Activated T-helper 17 cell treated with anti-CD3 and anti-CD28 coated beads, Interleukin-2, amount 50 U/mL, for 72 hours (primary cell): ENCODE measurements at places on chromosomes 1 and 21.

GRCh38 chr1:48807554-48808260, 31.0 kb upstream of the BEND5 start:
- H3K27me3 ChIP-seq: peaks cover 23% of the 10 kb centered on the region
- no peaks in the 10 kb centered on the region for H3K36me3 ChIP-seq
- H3K4me3 ChIP-seq: no peak overlapping the region
- ATAC-seq: no peak

DNA sequence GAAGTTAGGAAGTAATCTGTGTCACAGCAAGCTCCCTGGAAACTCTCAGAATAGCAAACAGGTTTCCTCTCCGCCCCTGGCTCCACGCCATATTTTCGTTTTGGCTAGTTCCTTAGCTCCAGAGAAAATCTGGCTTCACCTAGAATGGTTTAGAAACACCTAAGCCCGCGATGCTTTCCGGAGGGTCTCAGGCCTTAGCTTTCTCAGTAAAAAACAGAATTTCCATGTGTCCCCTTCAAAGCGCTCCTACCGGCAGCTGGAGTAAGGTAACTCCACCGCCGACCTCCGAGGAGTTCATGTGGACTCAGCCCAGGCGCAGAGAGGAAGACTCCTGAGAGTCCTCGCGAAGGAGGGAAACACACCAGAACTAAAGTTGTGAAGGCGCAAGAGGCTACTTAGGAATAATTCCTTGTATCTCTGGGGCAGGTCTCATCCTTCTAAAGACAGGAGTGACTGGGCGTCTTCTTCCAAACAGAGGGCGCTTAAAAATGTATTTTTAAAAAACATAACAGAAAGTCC, 406 bp downstream of the KIAA0040 start:
- H3K4me3 ChIP-seq: peak overlapping the region; percentile 78
- peak; percentile 38 for ATAC-seq
- peaks cover 32% of the 10 kb centered on the region for H3K4me1 ChIP-seq
- peak overlapping the region; percentile 70 for H3K27ac ChIP-seq

- peak overlapping the region; percentile 55 for H3K4me3 ChIP-seq
- peaks cover 35% of the 10 kb centered on the region for H3K36me3 ChIP-seq
- H3K27me3 ChIP-seq: no peaks in the 10 kb centered on the region
- peak; percentile 96 for ATAC-seq
Measured at GRCh38 chr1:231554969-231555368, 26.5 kb downstream of the TSNAX start.

- peaks cover 25% of the 10 kb centered on the region for H3K4me1 ChIP-seq
- H3K27ac ChIP-seq: peak overlapping the region; percentile 78
- H3K4me3 ChIP-seq: no peak overlapping the region
- ATAC-seq: no peak
- H3K36me3 ChIP-seq: no peaks in the 10 kb centered on the region
Measured at GRCh38 chr1:209778102-209778501, 6.3 kb downstream of the C1orf74 start.

- H3K4me3 ChIP-seq: no peak overlapping the region
- no peaks in the 10 kb centered on the region for H3K27me3 ChIP-seq
- no peak overlapping the region for H3K27ac ChIP-seq
- H3K4me1 ChIP-seq: peaks cover 19% of the 10 kb centered on the region
- H3K36me3 ChIP-seq: no peaks in the 10 kb centered on the region
- no peak for ATAC-seq
Measured at GRCh38 chr1:234849832-234850231, 239.9 kb upstream of the IRF2BP2 start.

DNA sequence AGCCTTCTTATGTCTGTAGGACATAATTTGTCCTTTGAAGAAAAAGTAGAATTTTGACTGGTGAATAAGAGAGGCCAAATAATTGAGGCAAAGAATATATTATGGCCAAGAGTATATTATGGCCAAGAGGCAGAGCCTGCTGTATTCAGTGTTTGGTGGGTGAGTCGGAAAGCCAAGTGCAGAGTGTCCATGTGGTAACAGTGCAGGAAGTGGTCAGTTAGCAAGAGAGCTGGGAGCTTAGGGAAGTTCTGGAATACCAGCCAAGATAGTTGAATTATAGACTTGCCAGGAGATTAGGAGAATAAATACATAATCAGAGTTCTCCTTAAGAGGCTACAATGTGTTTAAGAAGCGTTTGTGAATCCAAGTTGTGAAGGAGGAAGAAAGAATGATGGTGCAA, 131.5 kb upstream of the LMO4 start:
- peaks cover 36% of the 10 kb centered on the region for H3K27me3 ChIP-seq
- no peak overlapping the region for H3K27ac ChIP-seq
- ATAC-seq: no peak
- no peak overlapping the region for H3K4me3 ChIP-seq

DNA sequence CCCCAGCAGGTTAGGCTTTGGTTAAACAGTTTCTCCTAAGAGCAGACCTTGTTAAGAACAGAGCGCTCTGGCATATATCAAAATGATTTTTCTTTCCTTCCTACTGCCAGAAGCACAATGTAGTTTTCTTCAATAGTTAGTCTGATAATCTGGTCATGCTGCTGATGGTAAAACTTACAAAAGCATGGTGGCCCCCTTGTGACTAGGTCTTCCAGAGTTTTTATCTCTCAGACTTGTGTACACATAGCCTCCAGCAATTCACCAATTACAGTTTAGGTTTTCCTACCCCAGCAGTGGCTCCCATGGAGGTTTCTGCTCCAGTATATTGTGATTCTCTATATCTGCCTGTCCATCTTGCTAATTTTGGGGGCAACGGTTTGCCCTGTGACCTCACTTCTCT, 73.3 kb upstream of the DPH5 start:
- no peaks in the 10 kb centered on the region for H3K27me3 ChIP-seq
- H3K36me3 ChIP-seq: no peaks in the 10 kb centered on the region
- ATAC-seq: no peak
- H3K4me1 ChIP-seq: no peaks in the 10 kb centered on the region

DNA sequence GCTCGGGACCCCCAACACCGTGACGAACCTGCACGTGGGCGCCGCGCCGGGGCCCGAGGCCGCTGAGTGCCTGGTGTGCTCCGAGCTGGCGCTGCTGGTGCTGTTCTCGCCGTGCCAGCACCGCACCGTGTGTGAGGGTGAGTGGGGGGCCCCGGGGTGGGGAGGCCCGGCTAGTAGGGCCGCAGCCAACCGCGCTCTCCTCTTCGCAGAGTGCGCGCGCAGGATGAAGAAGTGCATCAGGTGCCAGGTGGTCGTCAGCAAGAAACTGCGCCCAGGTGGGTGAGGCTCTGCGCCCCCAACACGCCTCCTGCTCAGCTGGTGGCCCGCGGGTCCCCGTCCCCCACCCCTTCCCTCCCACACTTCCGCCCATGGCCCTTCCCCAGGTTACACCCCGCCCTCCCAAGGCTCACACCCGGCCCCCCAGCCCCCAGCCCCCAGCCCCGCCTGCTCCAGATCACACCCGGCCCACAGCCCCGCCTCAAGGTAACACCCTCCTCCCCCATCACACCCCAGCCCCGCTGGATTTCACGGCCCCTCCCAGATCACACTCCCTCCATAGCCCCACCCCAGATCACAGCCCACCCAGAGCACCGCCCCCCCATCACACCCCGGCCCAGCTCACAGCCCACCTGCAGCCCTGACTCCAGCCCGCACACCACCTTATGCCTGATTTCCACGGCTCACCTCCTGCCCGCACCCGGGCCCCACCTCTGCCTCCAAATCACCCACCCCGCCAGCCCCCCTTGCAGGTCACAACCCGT, 2.4 kb upstream of the MMP23B start:
- H3K36me3 ChIP-seq: peaks cover 9% of the 10 kb centered on the region
- H3K27me3 ChIP-seq: no peaks in the 10 kb centered on the region
- ATAC-seq: peak; percentile 46
- peak overlapping the region; percentile 66 for H3K27ac ChIP-seq
- no peaks in the 10 kb centered on the region for H3K4me1 ChIP-seq

DNA sequence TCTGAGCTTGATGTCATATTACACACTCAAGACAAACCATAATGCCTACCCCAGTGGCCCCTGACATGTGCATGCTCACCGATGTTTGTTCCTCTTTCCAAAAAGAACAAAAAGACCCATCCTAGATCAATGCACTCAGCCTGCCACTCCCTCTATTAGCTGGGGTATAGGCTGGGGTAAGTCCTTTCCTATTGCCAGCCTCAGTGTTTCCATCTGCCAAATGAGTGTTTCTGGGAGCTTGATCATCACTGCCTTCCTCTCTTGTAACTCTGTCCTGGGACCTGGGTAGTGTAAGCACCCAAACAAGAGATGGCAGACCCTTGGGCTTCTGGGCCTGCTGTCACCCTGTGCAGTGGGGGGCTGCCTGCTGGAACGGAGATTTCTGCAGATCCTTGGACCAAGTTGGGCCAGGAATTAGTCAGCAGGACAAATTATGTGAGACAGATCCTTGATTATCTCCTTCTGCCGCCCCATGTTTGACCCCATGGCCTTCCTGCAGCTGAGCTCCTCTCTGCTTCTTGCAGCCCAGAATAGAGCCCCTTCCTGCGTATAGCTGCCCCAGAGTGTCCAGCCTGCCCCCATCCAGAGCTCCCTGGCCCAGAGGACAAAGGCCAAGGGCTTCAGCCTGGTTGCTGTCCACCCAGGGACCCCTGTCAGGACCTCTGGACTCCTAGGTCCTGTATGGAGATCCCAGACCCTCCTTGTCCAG, 31.5 kb upstream of the LRP8 start:
- ATAC-seq: no peak
- H3K27ac ChIP-seq: no peak overlapping the region
- no peak overlapping the region for H3K4me3 ChIP-seq
- H3K27me3 ChIP-seq: no peaks in the 10 kb centered on the region
- H3K4me1 ChIP-seq: no peaks in the 10 kb centered on the region

GRCh38 chr1:230822092-230822581, 46.2 kb downstream of the C1orf198 start:
- H3K4me1 ChIP-seq: no peaks in the 10 kb centered on the region
- no peak overlapping the region for H3K27ac ChIP-seq
- ATAC-seq: no peak
- peaks cover 22% of the 10 kb centered on the region for H3K27me3 ChIP-seq
- no peak overlapping the region for H3K4me3 ChIP-seq
- H3K36me3 ChIP-seq: no peaks in the 10 kb centered on the region

DNA sequence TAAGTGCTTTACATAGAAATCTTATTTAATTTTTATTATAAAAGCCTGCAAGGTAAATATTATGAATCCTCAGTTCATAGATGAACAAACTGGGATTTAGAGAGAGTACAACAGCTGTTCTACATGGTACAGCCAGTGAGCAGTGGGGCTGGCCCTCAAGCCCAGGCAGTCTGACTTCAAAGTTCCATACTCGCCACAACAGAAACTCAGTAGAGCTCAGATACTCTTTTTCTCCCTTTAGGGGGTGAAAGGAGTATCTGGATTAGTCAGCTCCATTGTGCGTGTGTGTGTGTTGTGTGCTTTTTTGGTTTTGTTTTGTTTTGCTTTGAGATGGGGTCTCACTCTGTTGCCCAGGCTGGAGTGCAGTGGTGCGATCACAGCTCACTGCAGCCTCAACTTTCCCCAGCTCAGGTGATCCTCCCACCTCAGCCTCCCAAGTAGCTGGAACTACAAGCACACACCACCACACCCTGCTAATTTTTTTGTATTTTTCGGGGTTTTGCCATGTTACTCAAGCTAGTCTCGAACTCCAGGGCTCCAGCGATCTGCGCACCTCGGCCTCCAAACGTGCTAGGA, 378.5 kb downstream of the SMYD3 start:
- no peak overlapping the region for H3K27ac ChIP-seq
- H3K36me3 ChIP-seq: no peaks in the 10 kb centered on the region
- peak; percentile 93 for ATAC-seq
- H3K4me3 ChIP-seq: no peak overlapping the region
- no peaks in the 10 kb centered on the region for H3K4me1 ChIP-seq

DNA sequence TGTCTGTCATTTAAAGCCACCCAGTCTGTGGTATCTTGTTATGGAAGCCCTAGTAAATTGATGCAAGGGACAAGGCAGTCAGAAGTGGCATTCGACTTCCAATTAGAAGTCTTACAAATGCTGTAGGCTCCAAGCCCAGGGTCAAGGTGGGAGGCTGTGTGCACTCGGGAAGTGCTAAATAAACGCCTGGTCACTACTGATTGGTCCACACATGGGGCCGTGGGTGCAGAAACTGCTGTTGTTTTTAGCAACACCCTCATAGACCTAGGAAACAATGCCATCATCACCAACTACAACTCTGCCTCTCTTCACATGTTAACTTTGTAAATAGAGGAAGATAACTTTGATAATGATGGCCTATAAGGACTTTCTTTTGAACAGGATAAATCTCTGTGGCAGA, 20.2 kb upstream of the ZBTB21 start:
- no peaks in the 10 kb centered on the region for H3K4me1 ChIP-seq
- H3K36me3 ChIP-seq: no peaks in the 10 kb centered on the region
- no peak overlapping the region for H3K4me3 ChIP-seq
- no peak for ATAC-seq
- no peak overlapping the region for H3K27ac ChIP-seq

DNA sequence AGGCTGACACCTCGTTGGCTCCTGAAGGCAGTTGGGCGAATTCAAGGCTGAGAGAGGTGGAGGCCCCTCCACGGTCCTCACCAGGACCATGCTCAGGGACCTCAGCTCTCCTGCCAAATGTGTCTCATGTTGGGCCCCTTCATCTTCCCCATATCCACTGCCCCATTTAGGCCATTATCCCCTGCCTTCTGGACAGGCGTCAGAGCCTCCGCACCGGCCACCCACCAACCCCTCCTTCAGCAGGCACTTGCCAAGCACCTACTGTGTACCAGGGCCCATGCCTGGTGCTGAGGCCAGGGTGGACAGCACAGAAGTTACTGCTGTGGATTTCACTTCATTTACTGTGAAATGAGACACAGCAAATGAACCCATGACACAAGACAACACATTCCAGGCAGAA, 325.8 kb downstream of the MATN1 start:
- no peak overlapping the region for H3K4me3 ChIP-seq
- no peaks in the 10 kb centered on the region for H3K36me3 ChIP-seq
- H3K27ac ChIP-seq: no peak overlapping the region
- H3K27me3 ChIP-seq: peaks cover 23% of the 10 kb centered on the region
- H3K4me1 ChIP-seq: no peaks in the 10 kb centered on the region

DNA sequence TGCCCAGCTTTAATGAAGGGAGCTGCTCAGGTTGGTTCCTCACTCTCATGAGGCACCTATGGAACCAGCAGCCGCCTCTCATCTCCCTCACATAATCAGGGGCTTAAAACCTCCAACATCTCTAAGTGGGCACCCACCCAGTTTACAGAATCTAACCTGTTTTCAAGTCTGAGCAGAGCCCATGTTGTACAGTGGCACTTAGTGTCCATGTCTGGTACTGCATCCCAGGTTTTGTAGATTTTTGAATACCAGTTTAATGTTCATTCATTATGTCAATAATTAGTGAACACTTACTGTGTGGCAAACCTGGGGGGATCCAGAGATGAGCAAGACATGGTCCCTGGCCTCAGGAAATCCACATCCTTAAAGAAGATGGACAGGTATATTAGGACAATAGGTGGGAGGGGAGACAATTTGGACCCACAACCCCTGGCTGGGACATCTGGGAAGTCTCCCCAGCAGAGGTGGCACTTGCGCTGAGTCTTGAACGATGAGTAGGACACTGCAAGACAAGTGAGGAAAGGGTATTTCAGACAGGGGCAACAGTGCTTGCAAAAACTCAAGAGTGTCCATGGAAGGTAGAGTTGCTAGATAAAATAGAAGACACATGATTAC, 83.3 kb downstream of the LACTBL1 start:
- H3K4me1 ChIP-seq: peaks cover 11% of the 10 kb centered on the region
- no peak for ATAC-seq
- no peaks in the 10 kb centered on the region for H3K27me3 ChIP-seq

- no peak for ATAC-seq
- H3K4me3 ChIP-seq: no peak overlapping the region
- H3K4me1 ChIP-seq: peaks cover 5% of the 10 kb centered on the region
- H3K27me3 ChIP-seq: no peaks in the 10 kb centered on the region
Measured at GRCh38 chr1:61936839-61937238, 194.6 kb downstream of the PATJ start.

- peak; percentile 61 for ATAC-seq
- peaks cover 10% of the 10 kb centered on the region for H3K4me1 ChIP-seq
- peaks cover 42% of the 10 kb centered on the region for H3K27me3 ChIP-seq
- no peak overlapping the region for H3K27ac ChIP-seq
- no peak overlapping the region for H3K4me3 ChIP-seq
Measured at GRCh38 chr1:29706936-29707335, 470.6 kb downstream of the PTPRU start.
